ENCODE measurements at places on chromosomes 2 and 18.

GRCh38 chr2:127400897-127401756, 13.4 kb upstream of the MAP3K2 start:
- no peak for DNase-seq

- no peak for DNase-seq
These were observed 2.4 kb upstream of the GPC1 start for GRCh38 chr2:240432820-240433801.

DNA sequence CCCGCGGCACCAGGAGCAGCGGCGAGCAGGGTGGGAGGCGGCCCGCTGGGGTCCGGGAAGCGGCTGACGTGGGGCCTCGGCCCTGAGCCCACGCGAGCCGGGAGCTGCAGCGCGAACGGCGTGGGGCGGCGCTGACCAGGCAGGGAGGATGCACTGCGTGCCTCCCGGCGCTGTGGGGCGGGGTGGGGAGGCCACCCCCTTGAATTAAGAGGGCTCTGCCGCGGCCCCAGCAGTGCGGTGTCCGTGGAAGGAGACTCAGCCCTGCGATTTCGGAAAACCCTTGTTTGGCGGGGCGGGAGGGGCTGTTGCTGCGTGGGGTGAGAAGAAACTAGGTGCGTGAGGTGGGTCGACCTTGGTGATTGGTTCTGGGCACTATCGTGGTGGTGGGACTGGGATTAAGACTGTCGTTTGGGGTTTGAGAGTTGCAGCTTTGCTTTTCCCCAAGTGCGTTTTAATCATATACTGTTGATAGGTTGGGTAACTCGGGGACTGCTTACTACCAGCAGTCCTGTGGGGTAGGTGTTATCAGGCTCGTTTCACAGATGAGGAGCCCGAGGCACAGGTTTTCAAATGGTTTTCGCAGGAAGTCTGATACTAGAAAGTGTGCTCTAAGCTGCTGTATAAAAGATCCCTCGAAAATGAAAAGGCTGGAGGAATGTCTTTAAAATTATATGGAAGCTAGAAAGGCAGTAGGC, 722 bp downstream of the ACSL3 start:
- DNase-seq = no peak

GRCh38 chr2:173446722-173447121, 92.0 kb downstream of the CDCA7 start:
- no peak for DNase-seq

DNA sequence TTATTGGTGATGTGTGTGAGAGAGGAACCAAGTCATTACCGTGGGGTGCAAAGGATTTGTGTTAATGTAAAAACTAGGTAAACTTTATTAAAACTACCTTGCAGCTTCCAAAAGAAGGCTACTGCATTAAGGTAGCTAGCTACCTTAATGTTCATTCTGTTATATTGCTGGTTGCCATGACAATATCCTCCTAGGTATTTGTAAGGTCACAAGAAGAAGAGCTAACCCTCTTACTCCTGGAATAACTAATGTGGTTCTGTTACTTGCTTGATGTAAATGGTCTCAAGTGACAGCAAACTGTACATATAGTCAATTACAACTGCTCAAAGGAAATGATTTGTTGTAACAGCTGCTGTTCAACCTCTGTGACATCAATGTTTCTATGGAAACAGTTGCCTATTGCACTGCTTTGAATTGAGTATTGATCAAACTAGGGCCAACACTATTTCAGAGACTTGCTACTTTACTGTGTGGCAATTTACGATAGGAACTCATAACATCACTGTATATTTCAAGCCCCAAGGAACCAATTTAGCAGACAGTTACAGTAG, 319.8 kb upstream of the HNRNPA3 start:
- no peak for DNase-seq

DNA sequence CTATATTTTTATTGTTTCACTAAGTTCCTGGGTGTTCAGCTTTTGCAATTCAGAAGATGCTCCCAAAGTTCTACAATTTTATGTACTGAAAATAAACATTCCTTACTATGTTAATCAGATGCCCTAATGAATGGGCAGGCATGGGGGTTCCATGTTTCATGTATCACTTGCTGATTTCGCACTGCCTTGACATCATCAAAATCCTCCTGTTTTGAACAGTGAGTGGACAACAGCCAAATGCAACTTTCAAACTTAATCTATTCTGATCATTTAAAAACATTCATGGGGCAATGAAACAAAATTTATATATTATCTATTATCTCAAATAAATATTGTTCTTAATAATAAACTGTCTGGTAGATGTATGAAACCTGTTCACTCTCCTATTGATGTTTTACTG, 43.2 kb downstream of the ZEB2 start:
- DNase-seq = no peak

DNA sequence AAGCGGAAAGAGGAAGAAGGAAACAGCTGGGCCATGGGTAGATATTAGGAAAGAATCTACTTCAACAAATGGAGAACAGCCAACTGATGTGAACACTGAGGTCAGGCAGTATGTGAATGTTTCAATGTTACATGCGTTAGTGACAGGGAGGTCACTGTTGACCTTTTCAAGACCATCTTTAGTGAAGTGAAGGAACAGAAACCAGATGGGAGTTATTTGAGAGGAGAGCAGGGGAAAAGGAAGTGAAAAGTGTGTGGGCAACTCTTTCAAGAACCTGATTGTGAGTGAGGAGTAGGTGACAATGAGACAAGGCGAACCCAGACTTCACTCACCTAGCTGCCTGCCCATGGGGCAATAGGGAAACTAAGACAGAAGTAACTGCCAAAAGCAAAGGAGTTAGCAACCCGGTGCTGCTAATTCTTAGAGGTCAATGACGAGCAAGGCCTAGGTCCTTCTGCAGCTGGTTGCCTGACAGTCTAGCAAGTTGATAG, 67.0 kb downstream of the SP3 start:
- DNase-seq = no peak

GRCh38 chr2:171025214-171025613, 96.2 kb downstream of the GORASP2 start:
- DNase-seq = no peak

- no peak for DNase-seq
These were observed 141.5 kb upstream of the NDUFV2 start for GRCh38 chr18:8960740-8961657.

- DNase-seq = no peak
These were observed 17.1 kb upstream of the ZNF532 start for GRCh38 chr18:58847383-58848071.

DNA sequence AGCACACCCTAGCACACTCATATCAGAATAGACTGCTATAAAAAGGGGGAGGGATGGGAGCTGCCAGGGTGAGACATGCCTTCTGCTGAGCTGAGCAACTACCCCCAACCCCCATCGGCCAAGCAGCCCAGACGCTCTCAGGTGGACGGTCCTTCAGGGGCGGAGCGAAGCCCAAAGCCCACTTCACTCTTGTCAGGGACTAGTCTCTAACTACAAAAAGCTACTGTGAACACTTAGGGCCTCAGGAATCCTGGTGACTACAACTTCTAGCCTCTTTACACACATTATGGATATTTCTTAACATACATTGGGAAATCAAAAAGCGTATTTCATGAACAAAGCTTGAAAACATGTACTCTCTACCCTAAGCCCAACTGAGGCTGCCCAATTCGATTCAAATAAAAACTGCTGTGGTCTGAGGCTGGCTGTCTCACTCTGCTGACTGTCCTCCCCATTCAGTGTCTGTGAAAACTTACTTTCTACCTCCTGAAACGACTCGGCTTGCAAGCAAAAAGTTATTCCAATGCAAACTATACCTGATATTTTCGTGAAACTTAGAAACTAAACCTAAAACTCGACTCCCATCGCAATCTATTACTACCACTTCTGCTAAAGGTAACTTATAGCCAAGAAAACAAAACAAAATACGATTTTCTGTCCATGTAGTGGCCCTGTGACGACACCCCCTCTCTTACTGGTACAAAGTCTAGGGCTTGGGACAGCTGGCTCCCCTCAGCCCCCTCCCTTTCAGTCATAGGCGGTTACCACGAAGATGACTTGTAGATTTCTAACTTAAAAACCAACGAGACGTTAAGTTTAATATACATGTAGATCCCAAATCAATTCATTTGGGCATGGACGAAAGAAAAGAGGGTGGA, 1.2 kb downstream of the SERTAD2 start:
- no peak for DNase-seq

GRCh38 chr2:239807568-239807967, 217.6 kb downstream of the NDUFA10 start:
- DNase-seq = no peak

DNA sequence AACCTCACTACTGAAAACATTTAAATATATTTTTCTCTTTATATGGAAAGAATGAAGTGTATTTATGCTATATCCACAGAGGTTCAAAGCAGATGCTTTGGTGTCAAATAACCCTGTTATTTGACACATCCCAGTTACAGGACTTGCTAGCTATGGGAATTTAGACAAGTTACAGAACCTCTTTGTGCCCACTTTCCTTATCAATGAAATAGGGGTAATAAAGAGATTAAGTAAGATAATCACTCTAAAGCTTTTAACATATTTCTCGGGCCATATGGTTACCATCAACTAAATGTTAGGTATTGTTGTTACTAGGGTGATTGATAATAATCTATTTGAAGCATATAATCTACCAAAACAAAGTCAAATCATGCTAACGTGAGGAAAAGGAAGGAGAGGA, 1660.6 kb upstream of the NXPH2 start:
- DNase-seq = no peak

DNA sequence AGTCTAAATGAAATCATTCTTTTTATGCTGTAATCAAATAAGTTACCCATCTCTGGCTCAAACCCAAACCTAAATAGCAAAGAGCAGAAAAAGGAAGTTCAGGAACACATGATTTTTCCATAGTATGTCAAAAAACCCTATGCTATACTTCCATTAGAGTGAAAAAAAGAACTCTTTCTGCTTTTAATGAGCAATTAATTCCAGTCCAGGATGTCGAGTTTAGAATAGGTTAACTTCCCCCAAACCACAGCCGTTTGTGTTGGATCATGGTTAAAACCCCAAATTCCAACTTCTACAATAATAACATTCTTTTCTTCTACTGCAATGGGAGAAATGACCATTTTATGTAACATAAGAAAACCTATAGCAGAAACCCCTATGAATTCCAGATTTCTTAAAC, 171.1 kb upstream of the NRP2 start:
- no peak for DNase-seq

DNA sequence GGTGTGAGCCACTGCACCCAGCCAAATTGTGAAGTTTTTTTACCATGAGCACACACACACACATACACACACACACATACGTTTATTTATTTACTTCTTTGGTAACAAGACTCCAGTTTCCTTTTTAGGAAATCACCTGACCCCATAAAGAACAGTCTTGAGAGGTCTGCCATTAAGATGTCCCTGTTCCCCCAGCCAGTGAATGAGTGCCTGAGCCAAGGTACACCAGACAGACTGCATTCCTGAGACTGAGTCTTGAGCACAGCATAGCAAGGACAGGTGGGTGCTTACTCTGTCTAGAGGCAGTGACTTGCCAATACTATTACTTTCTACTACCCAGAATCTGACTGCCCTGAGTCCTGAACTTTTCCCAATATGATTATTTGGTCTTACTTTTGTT, 167.2 kb upstream of the SATB2 start:
- no peak for DNase-seq

GRCh38 chr18:45186832-45187231, 428.4 kb upstream of the SLC14A2 start:
- no peak for DNase-seq

DNA sequence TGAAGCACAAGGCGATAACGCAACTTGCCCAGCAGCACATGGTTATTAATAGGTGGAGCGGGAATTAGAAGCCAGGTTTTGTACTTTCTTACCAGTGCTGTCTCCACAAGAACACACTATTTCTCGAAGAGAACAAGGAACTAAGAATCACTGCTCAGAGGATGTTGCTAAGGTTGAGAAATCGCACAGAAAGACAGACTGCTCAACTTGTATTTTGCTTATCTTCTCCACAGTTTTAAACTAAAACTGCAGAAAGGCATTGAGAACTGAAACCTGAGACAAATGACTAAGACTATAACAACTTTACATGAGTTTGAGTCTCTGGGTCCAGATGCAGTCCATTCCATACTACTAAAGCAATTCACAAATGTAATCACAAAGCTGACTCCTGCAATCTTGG, 6.2 kb downstream of the PRKD3 start:
- no peak for DNase-seq

GRCh38 chr2:205806143-205806905, 124.0 kb downstream of the NRP2 start:
- no peak for DNase-seq

GRCh38 chr2:71790226-71791060, 337.1 kb downstream of the DYSF start:
- DNase-seq = no peak

GRCh38 chr2:239548451-239548871, 147.6 kb upstream of the HDAC4 start:
- DNase-seq = no peak

DNA sequence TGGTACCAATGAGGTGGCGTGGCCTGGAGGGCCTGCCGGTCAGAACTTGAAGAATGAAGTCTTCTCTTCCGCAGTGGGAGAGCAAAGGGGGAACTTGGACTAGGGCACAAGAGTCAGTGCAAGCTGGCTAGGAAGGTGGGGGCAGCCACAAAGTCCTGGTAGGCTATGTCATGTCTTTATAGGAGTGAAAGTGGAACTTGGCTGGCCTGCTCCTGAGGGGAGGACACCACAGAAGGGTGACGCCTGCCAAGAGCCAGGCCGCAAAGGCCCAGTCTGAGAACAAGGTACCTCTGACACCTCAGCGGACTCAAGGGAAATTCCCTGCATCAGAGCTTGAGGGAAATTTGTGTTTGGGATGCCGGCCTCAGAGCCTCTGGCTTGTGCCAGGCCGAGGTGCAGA, 32.2 kb upstream of the MAP3K20 start:
- no peak for DNase-seq

DNA sequence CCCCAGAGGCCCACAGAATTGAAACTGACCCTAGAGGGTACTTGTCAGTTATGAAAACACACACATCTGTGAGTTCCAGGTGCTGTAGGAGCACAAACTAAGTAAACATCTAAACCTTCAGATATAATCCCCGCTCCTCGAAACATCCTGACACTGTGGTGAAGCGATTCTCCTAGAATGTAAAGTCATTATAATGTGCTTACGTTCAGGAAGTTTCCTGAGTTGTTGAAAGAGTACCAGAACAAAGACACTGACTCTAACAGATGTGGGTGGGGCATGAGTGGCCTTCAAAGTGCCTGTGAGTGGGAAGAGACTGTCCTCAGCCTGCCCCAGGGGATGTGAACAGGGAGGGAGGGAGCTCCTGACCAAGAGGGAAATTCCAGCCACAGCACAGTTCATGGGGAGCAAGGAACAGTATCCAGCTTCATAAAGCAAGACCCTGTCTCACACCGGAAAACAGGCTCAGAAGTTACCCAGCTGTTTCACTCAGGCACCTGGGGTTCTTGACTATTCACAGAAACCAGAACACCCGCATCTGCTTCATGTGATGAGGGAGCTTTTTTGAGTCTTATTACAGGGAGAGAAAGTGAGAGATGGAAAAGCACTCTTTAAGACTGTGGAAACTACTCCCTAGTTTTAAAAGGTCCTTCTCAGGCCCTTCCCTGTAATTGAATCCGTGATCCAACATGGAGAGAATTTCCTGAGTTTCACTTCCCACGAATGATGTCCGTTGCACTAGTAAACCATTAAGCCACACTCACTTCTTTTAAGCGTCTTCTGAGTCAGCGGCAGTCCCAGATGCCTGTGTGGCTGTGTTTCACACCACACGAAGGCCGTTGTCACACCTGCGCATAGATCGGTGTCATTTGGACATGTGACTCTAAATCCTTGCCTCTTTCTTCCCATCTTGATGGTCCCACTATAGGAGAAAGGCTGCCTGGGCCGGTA, 88.6 kb upstream of the EML6 start:
- no peak for DNase-seq

GRCh38 chr2:197870137-197870536, 65.7 kb downstream of the PLCL1 start:
- no peak for DNase-seq

Data from HS-27A (cell line).